ENCODE measurements at places on chromosomes 3 and 15.

DNA sequence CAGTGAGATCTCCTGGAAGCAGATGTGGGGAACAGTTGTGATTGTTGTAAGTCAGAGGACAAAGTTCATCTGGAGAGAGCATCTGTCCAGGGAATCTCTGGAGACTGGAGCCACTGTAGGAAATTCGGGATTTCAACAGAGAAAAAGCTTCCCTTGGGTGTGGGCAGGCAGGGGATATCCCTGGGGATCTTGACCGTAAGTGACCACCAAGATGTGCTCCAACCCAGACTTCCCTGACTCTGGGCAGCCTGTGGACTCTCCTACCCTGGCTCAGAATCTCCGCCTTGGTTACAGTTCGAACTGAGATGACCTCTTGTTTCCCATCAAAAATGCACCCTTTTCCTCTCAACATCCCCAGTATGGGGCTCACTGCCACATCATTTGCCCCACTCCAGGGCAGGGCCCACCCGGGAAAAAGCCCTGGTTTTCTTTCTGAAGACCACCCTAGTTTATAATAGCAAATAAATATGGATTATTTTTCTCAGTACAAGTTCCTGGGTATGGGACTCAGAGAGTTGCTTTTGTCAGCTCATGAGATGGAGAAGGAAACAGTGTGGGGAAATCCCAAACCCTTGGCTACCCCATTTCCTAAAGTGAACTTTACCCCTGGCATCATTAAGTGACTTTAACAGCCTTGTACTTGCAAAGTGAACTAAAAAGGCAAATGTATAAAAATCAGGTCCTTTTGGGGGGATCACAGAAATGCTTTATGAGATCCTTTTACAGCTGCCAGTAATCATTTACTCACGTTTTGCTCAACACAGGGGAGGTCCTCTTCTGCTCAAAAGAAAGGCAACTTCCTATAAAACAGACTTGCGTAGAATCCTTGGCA is 89.9 kb downstream of the CCNL1 start:
- no peaks in the 10 kb centered on the region for H3K27me3 ChIP-seq
- no peak for DNase-seq
- H3K4me1 ChIP-seq = no peaks in the 10 kb centered on the region
- H3K27ac ChIP-seq = no peak overlapping the region
- H3K36me3 ChIP-seq = no peaks in the 10 kb centered on the region
- H3K4me3 ChIP-seq = no peak overlapping the region

GRCh38 chr15:69874321-69874720 is 223.4 kb downstream of the TLE3 start:
- no peak overlapping the region for H3K4me3 ChIP-seq
- no peak for DNase-seq
- no peaks in the 10 kb centered on the region for H3K36me3 ChIP-seq
- H3K4me1 ChIP-seq = no peaks in the 10 kb centered on the region
- H3K27ac ChIP-seq = no peak overlapping the region

- no peak for DNase-seq
- H3K36me3 ChIP-seq = no peaks in the 10 kb centered on the region
- no peak overlapping the region for H3K27ac ChIP-seq
Measured at GRCh38 chr3:126886217-126886616, 96.7 kb upstream of the PLXNA1 start.

GRCh38 chr15:45126535-45127158 is 3.0 kb downstream of the DUOXA1 start:
- peaks cover 100% of the 10 kb centered on the region for H3K27me3 ChIP-seq
- no peaks in the 10 kb centered on the region for H3K4me1 ChIP-seq
- no peaks in the 10 kb centered on the region for H3K36me3 ChIP-seq
- H3K27ac ChIP-seq = no peak overlapping the region
- H3K4me3 ChIP-seq = no peak overlapping the region

DNA sequence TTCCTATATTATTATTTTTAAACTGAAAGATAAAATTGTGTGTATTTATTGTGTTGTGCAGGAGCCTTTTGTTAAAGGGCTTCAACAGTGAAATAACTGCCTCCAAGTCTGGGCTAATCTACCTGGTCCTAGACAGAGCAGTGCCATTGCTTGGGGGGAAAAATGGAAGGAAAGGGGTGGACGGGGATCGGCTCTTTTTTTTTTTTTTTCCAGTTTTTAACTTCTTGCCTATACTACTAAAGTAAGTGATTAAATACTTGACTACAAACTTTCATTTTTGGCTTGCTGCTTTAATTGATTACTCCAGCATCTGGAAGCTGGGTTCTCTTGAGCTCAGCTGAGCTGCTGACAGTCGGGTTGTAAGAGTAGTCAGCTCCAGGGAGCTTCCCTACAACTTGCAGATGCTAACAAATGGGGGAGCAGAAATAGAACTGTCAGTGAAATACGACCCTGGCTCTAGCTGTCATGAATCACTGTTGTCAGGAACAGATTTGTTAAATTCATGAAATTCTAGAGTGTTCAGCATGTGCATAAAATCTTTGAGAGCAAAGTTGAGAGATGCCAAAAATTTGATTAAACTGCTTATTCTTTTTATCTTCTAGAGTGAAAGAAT is 276.7 kb downstream of the ROBO1 start:
- no peak overlapping the region for H3K27ac ChIP-seq
- no peak overlapping the region for H3K4me3 ChIP-seq
- DNase-seq = peak; percentile 12
- no peaks in the 10 kb centered on the region for H3K27me3 ChIP-seq
- no peaks in the 10 kb centered on the region for H3K4me1 ChIP-seq
- H3K36me3 ChIP-seq = no peaks in the 10 kb centered on the region

DNA sequence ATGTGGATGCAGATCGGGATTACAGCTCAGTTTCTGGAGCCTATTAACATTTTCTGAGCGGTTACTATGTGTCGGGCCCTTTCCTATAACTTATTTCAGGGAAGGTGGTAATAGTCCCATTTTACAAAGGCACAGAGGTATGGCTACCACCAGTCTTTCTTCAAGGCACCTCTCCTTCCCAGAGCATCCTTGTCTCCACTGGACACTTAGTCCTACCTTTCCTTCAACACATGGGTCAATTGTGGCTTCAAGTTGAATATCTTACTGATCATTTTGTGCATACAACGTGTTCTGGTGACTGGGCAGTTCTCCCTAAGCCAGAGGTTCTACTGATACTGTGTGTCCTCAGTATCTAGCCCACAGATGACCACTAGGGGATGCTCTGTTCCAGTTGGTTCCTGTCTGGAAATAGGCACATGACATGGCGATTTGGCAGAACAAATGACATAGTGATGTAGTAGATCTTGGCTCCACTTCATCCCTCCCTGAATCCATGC is 60.7 kb upstream of the CMTM8 start:
- H3K27ac ChIP-seq = no peak overlapping the region
- no peaks in the 10 kb centered on the region for H3K4me1 ChIP-seq
- no peak overlapping the region for H3K4me3 ChIP-seq

- H3K4me3 ChIP-seq = no peak overlapping the region
- no peaks in the 10 kb centered on the region for H3K27me3 ChIP-seq
- H3K27ac ChIP-seq = no peak overlapping the region
- H3K4me1 ChIP-seq = peaks cover 34% of the 10 kb centered on the region
- H3K36me3 ChIP-seq = no peaks in the 10 kb centered on the region
Measured at GRCh38 chr15:90037961-90038631, 37.0 kb downstream of the ZNF710 start.

DNA sequence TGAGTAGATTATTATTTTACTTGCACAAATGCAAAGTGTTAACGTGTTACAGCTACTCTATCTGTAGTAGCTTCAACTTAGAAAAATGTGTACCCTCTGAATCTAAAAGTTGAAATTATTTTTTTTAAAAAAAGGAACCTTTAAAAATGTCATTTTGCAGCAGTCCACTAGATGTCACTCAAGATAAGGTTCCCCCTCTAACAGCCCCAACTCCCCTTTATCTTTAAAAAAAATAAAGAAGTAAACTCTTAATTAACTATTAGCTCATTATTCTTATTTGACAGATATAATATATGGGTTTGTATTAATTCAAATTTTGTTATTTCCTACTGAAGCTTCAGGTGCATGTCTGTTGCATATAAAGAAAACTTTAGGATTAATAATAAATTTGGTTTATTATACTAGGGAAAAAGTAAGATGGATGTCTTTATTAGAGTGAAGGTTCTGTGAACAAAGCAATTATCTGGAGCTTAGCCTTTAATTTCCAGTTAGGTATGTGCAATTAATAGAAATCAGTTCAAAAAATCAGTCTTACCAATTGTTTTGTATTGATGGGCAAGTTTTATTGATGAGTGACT is 288.5 kb downstream of the VGLL3 start:
- DNase-seq = peak; percentile 2
- H3K27me3 ChIP-seq = no peaks in the 10 kb centered on the region
- no peaks in the 10 kb centered on the region for H3K36me3 ChIP-seq
- no peaks in the 10 kb centered on the region for H3K4me1 ChIP-seq
- H3K4me3 ChIP-seq = no peak overlapping the region

- no peaks in the 10 kb centered on the region for H3K4me1 ChIP-seq
- no peaks in the 10 kb centered on the region for H3K27me3 ChIP-seq
- H3K27ac ChIP-seq = no peak overlapping the region
- H3K36me3 ChIP-seq = no peaks in the 10 kb centered on the region
Measured at GRCh38 chr3:190847436-190847835, 15.1 kb downstream of the GMNC start.

GRCh38 chr15:65791335-65792137 is 557 bp downstream of the DENND4A start:
- peak; percentile 58 for DNase-seq
- H3K27ac ChIP-seq = peak overlapping the region; percentile 92
- no peaks in the 10 kb centered on the region for H3K4me1 ChIP-seq
- no peaks in the 10 kb centered on the region for H3K27me3 ChIP-seq
- H3K4me3 ChIP-seq = peak overlapping the region; percentile 89

- H3K4me3 ChIP-seq = no peak overlapping the region
- H3K27ac ChIP-seq = no peak overlapping the region
- no peaks in the 10 kb centered on the region for H3K4me1 ChIP-seq
- no peaks in the 10 kb centered on the region for H3K27me3 ChIP-seq
- H3K36me3 ChIP-seq = peaks cover 5% of the 10 kb centered on the region
Measured at GRCh38 chr15:80950291-80951078, 39.1 kb downstream of the MESD start.

DNA sequence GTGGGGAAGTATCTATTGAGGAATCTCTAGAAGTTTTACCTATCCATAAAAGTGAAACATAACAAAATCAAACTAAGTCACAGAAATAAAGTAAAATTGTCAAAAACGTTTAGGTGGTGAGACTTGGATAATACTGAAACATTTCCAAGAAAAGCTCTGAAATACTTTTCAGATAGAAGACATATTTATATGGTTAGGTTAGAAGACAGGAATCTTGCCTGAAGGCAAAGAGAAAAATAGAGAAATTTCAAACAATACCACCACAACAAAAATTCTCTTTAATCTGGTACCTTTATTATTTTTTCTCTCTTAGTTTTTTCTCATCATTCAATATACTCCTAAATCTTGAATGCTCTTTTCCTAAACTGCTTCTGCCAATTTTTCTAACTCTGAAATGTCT is 222.7 kb upstream of the PLSCR5 start:
- no peaks in the 10 kb centered on the region for H3K36me3 ChIP-seq
- no peak for DNase-seq
- peaks cover 15% of the 10 kb centered on the region for H3K4me1 ChIP-seq
- no peak overlapping the region for H3K4me3 ChIP-seq
- H3K27ac ChIP-seq = no peak overlapping the region

DNA sequence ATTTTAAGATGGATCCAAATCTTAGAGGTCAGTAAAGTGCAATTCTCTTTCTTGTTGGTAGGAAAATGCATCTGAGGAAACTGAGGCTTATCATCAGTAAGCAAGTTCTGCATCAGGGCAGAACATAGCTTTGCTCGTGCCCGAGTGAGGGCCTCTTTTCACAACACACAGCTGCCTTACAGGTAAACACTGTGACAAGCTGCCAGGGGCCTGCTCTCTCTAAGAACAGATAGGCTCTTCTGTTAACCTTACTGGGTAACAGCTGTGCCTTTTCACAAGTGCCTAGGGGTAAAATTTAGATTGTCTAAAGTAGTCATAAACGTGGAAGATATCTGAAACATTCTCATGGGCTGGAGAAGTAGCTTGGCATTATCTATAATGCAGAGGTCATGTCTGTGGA is 118.1 kb downstream of the C3orf38 start:
- H3K27me3 ChIP-seq = no peaks in the 10 kb centered on the region
- H3K4me1 ChIP-seq = peaks cover 7% of the 10 kb centered on the region
- H3K27ac ChIP-seq = no peak overlapping the region
- no peak for DNase-seq
- no peaks in the 10 kb centered on the region for H3K36me3 ChIP-seq
- H3K4me3 ChIP-seq = no peak overlapping the region

DNA sequence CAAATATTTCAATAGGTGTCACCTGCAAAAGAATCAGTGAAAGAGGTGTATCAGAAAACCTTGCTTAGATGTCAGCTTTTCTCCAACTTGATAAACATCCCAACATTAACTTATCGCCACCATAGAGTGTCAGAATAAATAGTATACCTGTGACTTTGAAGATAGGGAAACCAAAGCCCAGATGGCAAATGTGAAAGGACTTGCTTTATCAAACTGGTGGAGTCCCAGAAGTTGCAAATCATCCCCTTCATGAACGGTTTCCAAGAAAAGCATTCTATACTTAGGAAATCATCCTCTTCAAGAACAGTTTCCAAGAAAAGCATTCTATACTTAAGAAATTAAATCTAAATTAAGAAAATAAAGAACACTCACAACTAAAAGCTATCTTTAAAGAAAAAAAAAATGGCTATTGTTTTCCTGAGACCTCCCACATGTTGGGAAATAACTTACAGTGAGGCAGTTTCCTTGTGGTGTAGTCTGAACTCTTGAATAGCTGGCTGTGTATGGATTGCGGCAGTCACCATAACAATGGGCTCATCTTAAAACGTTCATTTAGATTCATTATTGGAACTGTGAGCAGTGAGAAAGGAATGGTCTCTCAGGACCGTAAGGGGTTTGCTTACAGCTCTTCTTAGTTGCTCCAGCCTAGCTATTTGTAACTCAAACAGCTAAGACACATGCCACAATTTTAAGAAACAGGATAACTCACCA is 56.5 kb downstream of the GHSR start:
- peaks cover 8% of the 10 kb centered on the region for H3K36me3 ChIP-seq
- H3K27ac ChIP-seq = peak overlapping the region; percentile 55
- H3K4me3 ChIP-seq = no peak overlapping the region
- H3K27me3 ChIP-seq = no peaks in the 10 kb centered on the region
- peak; percentile 90 for DNase-seq

GRCh38 chr15:52503788-52504496 is 24.7 kb downstream of the MYO5A start:
- H3K27me3 ChIP-seq = no peaks in the 10 kb centered on the region
- no peak overlapping the region for H3K4me3 ChIP-seq
- H3K27ac ChIP-seq = no peak overlapping the region
- no peaks in the 10 kb centered on the region for H3K36me3 ChIP-seq
- H3K4me1 ChIP-seq = no peaks in the 10 kb centered on the region

DNA sequence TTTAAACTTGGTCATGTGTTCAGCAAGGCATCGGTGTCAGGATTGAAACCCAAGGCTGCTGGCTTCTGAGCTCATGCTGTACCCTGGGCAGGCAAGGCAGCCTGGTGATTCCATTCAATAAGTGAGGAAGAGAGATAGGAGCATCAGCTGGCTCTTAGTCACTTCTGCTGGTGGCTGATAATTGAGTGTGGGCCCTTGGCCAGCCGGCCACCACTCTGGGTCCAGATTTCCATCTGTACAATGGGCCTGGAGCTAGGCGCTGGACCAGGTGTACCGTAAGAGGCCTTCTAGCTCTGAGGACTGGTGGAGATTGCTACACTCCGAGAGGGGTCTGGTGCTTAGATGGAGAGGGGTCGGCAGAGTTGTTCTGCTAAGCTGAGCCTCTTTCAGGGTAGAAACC is 4.3 kb downstream of the CD276 start:
- peaks cover 31% of the 10 kb centered on the region for H3K4me1 ChIP-seq
- no peaks in the 10 kb centered on the region for H3K27me3 ChIP-seq
- no peak for DNase-seq

All from cardiac muscle cell (in vitro differentiated cells and primary cell).